ENCODE measurements at places on chromosomes 13 and 19.
A peak's percentile ranks its signal among the peaks of the same experiment; 100 is the strongest.

- DNase-seq: no peak
Measured at GRCh38 chr19:3405261-3405653, 38.9 kb downstream of the NFIC start.

DNA sequence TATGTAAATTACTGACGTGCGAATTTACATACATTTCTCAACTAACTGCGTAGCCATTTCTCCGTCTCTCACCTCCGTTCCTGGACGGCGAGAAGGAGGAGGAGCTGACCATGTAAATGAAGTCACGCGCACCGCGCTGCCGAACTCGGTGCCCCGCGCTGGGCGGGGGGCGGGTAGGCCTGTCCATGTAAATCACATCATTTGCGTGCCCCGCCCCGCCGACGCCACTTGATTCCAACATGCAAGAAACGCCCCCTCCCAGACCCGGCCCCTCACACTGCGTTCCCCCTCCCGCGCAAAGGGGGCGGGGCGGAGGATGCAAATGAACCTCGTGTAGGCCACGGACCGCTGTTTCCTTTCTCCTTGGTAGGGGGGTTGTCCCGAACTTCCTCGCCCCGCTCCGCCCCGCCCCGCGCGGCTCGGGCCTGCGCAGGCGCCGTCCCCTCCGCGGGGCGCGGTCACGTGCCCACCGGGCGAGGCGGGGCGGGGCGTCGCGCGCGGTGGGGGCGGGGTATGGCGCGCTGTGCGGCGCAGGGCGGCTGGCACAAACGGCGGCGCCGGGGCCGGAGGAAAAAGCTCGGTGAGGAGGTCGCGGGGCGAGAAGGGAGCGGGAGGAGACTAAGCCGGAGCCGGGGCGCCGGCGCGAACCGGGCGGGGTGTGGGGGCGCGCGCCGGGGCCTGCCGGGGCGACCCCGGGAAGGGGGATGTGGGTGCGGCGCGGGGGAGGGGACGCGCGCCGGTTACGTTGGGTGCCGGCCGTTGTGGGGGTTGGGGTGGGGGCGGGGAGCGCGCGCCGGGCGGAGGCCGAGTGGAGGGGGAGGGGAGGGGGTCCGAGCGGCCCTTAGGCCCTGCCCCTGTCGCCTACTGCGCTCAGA, at the start of gene EGLN2:
TSS of gene EGLN2 (plus strand) at position 509 of the 875 bp plus-strand sequence. CDS start 1,382 bp downstream, outside the sequence.
- peak; percentile 99 for DNase-seq

- no peak for DNase-seq
Measured at GRCh38 chr13:48475230-48475629, 57.6 kb downstream of the RCBTB2 start.

- no peak for DNase-seq
Measured at GRCh38 chr19:10929402-10929794, 787 bp downstream of the TIMM29 start.

DNA sequence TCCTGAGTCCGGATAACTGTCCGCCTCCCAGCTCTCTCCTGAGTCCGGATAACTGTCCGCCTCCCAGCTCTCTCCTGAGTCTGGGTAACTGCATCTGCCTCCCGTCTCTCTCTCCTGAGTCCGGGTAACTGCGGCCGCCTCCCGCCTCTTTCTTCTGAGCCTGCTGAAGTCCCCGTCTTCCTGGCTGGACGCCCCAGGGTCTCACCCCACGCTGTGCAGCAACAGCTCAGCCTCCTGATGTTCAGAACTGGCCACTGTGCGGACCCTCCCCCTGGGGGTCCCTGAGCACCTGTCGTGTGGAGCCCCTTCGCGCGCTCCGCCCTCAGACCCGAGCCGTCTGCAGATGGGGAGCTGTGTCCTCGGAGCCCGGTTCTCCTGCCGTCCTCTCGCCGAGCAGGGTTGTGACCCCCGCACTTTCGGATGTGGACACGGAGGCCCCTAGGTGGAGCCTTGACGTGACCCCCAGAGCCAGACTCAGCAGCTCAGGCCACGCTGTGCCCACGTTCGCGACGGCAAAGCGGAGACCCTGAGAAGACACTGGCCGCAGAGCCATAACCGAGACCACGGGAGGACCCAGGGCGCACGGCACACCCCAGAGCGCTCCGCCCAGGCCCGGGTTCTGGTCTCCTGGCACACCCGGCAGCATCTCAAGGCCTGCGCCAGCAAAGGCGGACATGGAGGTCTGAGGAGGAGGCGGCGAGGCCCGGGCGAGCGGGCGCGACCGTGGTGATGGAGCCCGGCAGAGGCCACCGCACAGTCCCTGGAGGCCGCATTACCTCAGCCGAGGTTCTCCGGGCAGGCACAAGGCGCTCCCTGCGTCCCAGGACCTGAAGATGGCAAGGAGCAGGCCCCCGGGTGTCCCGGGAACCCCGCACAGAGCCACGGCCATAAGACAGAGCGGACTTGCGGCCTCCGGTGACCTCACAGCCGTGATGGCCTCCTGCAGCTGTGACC, 15.9 kb downstream of the SBNO2 start:
- no peak for DNase-seq

DNA sequence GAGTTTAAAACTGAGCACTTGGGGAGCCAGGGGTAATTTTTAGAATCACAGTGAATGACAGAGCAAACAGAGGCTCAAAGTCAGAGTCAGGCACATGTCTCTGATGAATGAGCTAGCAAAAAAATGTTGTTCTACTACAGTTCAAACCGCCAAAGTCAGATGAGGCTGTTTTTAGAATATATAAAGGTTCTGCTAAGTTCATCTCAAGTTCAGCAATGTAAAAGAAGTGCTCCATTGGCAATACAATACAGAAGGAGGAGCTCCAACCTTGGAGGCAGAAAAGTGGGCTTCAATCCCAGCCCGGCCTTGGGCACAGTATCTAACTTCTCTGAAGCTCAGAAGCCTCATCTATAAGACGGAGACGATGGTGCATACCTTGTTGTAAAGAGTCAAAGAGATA, 70.1 kb upstream of the IPO5 start:
- no peak for DNase-seq

DNA sequence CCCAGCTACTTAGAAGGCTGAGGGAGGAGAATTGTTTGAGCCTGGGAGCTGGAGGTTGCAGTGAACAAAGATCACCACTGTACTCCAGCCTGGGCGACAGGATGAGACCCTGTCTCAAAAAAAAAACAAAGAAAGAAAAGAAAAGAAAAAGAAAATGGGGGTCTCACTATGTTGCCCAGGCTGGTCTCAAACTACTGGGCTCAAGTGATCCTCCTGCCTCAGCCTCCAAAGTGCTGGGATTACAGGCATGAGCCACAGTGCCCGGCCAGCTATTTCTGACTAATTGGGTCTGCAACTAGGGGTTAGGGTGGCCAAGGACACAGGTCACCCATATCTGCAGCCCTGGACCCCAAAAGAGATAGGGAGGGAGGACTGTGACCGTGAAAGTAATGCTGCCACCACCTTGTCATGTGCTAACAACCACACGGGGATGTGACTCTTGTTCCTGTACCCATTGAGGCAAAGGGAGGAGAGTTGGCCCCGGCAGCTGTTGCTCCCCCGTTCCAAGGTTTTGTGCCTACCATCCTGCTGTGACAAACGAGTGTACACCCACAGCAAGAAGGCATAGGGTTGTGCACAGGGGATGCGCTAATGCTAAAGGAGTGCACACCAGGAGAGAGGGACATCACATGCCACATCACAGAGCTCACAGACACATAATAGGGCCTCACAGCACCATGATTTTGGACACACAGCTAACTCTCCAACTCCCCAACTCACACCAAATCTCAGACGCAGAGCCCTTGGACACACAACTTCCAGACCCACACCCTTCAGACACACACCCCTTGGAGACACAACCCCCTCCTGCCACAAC, 619 bp downstream of the MEF2B start:
- no peak for DNase-seq

GRCh38 chr19:18443406-18443805, 5.5 kb upstream of the ISYNA1 start:
- no peak for DNase-seq

DNA sequence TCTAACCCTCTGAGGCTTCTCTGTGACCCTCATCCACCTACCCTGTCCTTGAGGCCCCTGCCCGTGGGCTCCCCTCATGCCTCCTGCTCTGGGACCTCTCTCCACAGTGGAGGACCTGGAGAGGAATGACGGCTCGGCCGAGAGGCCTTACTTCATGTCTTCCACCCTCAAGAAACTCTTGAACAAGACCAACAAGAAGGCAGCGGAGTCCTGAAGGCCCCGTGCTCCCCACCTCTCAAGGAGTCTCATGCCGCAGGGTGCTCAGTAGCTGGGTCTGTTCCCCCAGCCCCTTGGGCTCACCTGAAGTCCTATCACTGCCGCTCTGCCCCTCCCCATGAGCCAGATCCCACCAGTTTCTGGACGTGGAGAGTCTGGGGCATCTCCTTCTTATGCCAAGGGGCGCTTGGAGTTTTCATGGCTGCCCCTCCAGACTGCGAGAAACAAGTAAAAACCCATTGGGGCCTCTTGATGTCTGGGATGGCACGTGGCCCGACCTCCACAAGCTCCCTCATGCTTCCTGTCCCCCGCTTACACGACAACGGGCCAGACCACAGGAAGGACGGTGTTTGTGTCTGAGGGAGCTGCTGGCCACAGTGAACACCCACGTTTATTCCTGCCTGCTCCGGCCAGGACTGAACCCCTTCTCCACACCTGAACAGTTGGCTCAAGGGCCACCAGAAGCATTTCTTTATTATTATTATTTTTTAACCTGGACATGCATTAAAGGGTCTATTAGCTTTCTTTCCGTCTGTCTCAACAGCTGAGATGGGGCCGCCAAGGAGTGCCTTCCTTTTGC, 10.8 kb upstream of the ILF3 start:
- DNase-seq: no peak

All from GM04504 (cell line).